ENCODE measurements at places on chromosomes 5 and 9.

DNA sequence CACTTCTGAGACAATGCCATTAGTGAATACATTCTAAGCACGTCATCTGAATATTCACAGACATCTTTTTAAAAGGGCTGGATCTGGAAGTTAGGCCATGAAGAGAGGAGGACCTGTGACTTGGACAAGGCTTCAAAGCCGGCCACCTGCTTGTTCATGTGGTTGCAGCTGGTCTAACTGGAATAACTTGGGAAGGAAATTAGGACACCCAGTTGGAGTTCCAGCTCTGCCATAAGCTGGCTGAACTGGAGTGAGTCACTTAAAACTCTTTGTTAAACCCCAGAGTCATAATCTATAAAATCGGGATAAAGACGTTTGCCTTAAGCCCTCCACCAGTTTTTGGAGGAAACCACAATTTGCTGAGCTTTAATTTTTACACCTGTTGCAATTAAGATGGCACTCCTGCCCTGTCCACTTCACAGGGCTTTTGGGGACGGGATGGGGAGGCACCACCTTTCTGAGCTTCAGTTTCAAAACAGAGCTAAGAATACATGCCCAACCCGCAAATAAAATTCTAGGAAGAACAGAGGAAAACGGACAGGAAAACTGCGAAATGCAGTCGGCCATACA, 536 bp upstream of the STX17 start:
- DNase-seq, result no peak

- DNase-seq, result no peak
Observed at GRCh38 chr9:98627296-98627695, 81.4 kb downstream of the GABBR2 start.

- no peak for DNase-seq
Observed at GRCh38 chr5:179467441-179467840, 82.9 kb upstream of the RUFY1 start.

DNA sequence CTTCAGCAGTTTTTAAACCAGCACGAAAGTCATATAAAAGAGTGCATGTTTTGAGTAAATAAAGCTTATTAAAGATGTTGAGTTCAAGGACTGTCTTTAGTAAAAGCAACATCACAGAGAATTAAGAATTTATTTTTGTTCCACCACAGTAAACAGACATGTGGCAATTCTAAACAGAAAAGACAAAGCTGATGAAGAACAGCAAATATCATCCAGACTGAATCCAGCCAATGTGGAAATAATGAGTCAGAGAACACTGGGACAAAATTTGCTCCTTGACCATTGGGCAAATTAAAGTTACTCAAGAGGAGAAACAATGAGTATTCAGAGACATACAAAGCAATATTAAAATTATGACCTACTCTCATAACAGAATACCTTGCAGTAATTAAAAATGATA, 28.8 kb downstream of the OR2K2 start:
- no peak for DNase-seq

GRCh38 chr9:134136118-134136995, 475 bp downstream of the WDR5 start:
- DNase-seq, result no peak

DNA sequence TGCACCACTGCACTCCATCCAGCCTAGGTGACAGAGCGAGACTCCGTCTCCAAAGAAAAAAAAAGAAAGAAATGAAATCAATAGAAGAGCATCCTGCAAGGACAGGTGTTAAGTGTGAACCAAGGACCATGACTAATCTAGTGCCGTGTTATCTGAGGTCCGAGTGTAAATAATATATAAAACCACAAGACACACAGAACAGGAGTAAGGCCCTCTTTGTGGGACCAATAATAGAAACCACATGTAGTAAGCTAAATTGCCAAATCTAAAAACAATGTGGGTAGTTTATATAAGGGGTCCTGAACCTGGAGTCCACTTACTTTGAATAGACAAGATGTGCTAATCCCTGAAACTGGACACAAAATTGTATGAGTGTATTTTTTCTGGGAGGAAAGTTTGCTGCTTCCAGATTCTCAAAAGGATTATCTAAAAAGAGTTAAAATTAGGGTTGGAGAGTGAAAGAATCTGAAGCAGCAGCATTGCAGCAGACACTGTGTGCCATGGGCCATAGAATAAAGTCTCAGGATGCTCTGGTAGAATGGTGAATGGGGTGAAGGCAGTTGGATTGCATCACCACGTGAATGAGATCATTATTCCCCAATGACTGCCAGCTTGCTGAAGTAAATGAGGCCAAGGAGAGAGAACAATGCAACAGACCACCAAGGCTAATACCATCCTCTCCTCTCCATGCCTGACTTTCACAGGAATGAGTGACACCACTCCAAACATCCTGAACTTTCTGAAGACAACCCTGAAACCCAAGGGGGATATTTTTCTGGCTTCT, 222.7 kb downstream of the DCP2 start:
- DNase-seq, result no peak

GRCh38 chr5:143471041-143471509, 67.6 kb upstream of the NR3C1 start:
- DNase-seq, result no peak

DNA sequence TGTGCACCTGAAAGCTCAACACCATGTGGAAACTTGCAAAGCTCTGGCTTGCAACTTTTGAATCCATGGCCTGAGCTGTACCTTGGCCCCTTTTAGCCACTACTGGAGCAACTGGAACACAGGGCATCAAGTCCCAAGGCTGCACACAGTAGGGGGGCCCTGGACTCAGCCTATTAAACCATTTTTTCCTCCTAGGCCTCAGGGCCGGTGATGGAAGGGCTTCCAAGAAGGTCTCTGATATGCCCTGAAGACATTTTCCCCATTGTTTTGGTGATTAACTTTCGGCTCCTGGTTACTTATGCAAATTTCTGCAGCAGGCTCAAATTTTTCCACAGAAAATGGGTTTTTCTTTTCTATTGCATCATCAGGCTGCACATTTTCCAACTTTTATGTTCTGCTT, 22.7 kb upstream of the PRLR start:
- DNase-seq, result no peak

DNA sequence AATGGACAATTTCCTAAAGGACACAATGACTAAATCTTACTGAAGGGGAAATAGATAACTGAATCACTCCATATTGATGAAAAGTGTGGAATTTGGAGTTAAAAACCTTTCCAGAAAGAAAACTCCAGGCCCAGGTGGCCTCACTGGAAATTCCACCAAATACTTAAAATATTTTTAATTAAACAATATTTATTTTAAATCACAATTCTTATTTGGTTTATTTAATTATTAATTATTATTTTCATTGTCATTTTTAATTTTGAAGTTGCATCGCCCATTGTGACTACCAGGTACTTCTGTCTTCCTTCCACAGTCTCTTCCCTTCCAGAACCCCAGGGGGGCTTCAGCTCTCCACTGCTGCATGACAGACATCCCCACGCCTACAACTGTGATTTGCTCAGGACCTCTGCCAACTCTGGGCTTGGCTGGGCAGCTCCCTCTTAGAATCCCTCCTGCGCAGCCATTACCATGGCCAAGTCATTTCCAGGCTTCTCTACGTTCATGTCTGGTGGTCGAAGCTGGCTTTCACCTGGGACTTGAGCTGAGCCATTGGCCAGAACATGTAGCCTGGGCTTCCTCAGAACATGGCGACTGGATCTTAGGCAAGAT, 16.4 kb upstream of the GADD45G start:
- no peak for DNase-seq

DNA sequence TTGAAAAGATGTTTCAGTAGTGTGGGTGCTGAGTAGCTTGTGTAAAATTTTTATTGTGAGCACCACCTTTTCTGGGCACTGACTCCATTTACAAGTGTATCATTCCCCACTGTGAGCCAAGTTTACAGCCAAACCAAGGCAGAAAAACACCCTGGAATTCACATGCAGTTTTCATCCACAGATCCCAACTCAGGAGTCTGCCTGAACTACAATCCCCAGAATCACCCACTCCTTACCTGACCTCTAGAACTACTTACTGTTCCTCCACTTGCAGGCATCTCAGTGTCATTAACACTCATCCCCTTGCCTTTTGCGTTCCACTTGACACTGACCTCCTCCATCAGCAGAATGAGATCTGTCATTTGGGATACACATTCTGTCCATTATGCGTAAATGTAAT, 2042.6 kb upstream of the CDH6 start:
- no peak for DNase-seq

DNA sequence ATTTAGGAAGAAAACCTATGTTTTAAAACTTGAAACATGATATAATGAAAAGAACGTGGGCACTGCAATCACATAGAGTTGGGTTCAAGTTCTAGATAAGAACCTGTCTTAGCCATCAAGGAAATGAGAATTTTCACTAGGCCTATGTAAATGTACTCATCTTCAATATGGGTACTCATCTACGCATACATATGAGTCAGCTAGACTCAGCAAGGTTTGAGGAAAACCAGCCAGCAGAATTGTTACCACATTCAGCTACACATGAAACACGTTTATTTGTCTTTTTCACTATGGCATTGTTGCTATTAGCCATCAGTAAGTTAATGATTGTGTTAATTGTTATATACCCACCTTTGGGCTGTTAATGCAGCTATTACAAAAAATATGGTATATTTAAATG, 146.3 kb downstream of the CHSY3 start:
- no peak for DNase-seq

DNA sequence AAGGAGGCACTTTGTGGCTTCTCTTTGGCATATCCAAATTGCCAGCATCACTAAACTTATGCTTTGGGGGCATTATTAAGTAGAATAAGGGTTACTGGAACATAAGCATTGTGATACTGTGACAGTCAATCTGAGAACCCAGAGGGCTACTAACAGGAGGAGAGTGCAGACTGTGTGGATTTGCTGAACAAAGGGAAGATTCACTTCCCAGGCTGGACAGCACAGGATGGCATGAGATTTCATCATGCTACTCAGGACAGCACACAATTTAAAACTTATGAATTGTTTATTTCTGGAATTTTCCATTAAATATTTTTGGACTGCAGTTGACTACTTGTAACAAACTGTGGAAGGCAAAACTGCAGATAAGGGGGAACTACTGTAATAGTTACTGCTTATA, 212.5 kb downstream of the TMC1 start:
- DNase-seq, result no peak

- DNase-seq, result no peak
Observed at GRCh38 chr5:38940230-38940858, 94.5 kb downstream of the OSMR start.

DNA sequence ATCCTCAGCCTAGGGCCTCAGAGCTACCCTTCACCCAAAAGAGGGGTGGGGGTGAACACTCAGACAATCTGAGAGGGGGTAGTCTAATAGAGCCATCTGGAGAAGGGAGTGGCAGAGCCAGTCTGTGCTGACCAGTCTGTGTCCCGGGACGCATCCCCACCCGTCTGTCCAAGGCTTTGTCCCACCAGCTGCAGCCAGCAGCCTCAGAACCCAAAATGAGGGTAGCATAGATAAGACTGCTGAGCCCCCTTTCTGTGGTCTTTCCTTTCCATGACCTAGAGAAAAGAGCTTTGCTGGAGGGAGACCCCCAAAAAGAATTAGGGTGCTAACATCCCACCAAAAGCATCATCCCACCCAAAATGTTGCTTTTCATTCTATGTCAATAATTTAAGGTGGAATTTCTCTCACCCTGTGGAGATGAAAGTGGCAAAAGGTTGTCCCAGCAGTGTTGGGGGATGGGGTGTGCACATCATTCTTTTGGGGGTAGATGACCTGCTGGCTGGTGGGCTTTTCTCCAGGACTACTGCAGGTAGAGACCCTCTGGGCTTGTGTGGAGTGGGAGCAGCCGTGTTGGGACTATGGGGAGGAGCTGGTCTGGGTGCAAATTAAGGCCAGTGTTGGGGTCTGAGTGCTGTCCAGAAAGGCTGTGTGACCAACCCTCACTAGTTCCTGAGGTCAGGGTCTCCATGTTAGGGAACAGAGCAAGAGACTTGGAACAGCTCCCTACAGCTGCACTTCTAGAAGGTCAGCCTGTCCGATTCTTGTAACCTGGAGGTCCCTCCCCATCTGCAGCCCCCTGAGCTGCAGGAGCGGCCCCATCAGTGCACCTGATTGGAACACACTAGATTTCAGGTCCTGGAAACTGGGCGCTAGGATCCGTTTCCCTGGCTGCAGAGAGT, 19.9 kb downstream of the URM1 start:
- no peak for DNase-seq

GRCh38 chr5:112186401-112186990, 232.6 kb downstream of the EPB41L4A start:
- no peak for DNase-seq

DNA sequence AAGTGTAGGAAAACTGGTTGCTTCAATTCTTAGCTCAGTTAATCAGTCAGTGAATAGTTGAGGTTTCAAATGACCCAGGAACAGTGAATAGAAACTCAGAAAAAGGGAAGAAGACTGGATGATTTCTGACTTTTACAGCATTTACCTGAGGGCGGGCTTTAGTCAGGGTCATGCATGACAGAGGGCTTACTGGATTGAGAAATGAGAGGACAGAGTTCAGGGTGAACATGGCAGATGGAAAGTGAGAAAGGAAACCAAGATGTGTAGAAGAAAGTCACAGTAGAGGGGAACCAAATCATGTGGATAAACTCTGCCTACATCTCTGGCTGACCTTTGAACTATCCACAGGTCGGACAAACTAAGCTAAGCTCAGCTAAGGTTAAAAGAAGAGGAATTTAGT, 596.0 kb downstream of the SEMA5A start:
- DNase-seq, result no peak

DNA sequence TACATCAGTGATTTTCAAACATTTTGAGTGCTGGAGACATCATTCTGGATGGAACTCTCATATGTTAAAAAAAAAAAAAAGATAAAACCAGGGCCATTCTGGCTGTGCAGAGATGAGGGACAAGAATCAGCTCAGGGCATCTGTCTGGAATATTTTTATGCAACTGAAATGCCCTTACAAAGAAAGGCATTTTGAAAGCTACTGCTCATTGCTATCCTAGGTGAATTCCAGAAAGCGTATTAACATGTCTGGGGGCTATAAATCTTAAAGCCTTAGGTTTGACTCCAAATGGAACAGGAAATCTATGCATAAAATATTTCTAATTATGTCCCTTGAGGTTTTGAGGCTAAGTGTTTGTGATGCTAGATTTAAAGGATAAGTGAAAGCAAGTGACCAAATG, 14.9 kb upstream of the PCSK1 start:
- no peak for DNase-seq

DNA sequence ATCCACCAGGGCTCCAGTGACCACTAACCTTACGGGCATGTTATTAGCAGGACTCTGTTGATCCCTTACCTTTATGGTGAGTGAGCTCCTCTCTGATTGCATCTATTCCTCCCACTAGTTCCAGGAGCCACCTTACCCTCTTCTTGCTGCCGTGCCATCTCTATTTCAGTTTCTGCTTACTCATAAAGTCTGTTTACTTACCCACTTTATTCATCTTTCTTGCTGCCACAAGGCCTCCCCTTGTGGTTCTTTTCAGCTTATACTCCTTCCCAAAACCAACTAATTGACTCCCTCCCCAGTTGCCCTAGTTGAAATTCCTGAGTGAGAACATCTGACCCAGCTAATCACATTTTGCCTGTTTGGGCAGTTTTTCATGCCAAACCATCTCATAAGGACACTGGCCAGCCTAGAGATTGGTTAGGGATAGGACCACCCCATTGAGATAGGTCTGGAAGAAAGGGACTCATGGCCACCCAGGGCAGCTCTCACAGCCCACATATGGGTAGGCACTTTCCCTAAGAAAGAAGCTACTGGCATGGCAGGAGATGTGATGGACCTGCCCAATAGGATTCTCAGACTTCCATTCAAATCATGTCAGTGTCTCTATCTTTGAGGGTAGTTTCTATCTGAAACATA, 412.7 kb downstream of the EFNA5 start:
- DNase-seq, result no peak
